T-helper 22 cell (primary cell): ENCODE measurements at places on chromosomes 13 and 19.
A peak's percentile ranks its signal among the peaks of the same experiment; 100 is the strongest.

- DNase-seq = no peak
These were observed 12.6 kb downstream of the SCEL start for GRCh38 chr13:77548095-77548494.

GRCh38 chr19:48639483-48640375, 2.5 kb upstream of the DBP start:
- DNase-seq = no peak

- no peak for DNase-seq
These were observed 805 bp downstream of the ZNF784 start for GRCh38 chr19:55623561-55623960.

DNA sequence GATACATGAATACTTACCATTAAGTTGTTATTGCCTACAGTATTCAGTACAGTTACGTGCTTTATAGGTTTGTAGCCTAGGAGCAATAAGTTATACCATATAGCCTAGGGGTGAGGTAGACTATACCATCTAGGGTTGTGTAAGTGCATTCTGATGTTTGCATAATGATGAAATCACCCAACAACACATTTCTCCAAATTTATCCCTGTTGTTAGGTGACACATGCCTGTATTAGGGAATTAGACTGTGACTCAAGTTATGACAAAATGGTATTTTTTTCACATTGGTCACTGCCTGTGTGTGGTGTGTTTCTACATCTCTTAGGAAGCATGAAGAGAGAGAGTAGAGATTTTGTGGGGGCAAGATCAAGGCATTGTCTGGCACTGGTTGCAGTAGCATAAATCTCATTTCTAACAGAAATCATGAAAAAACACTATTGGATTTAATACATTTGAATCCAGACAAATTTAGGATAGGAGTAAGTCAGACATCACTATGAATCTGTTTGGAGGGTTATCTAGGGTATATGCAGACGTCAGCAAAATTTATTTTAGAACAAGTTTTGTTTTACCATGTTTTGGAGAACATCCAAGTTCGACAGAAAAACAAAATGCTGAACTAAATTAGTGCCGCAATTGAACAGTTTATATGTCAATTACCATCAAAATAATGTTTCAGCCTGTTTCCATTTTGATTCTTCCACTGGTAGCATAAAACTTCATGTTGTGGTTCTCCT, 332.1 kb downstream of the LMO7 start:
- no peak for DNase-seq

DNA sequence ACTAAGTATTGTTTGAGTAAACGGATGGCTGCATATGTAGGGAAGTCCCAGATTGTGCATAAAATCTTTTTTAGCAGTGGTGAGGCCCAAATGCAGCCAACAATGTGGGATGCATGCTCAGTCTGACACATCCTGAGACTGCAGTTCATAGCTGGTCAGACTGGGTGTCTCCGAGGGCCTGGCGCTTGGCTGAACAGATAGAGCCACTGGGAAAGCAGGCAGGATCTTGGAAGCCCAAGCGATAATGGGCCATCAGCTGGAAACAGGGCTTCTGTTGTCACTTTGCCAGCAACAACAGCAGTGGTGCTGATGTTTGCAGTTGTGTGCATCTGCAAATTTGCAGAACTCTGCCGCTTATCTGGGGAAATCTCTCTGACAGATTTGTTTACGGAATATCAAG, 36.1 kb downstream of the MTUS2 start:
- no peak for DNase-seq

DNA sequence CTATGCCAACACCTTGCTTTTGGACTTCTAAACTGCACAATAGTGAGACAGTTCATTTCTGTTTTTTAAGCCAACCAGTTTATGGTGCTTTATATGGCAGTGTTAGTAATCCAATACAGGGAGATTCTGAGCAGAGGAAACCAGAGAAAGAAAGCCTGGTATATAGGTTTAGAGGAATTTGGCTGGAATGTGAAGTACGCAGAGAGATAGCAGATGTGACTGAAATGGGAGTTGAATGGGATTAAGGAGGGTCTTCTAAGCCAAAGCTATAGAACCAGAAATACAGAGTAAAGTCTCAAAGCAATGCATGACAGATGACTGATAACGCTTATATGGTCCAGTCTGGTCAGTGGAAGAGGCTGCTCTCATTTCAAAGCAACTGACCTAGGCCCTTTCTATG, 453.7 kb downstream of the GPC6 start:
- DNase-seq = no peak

DNA sequence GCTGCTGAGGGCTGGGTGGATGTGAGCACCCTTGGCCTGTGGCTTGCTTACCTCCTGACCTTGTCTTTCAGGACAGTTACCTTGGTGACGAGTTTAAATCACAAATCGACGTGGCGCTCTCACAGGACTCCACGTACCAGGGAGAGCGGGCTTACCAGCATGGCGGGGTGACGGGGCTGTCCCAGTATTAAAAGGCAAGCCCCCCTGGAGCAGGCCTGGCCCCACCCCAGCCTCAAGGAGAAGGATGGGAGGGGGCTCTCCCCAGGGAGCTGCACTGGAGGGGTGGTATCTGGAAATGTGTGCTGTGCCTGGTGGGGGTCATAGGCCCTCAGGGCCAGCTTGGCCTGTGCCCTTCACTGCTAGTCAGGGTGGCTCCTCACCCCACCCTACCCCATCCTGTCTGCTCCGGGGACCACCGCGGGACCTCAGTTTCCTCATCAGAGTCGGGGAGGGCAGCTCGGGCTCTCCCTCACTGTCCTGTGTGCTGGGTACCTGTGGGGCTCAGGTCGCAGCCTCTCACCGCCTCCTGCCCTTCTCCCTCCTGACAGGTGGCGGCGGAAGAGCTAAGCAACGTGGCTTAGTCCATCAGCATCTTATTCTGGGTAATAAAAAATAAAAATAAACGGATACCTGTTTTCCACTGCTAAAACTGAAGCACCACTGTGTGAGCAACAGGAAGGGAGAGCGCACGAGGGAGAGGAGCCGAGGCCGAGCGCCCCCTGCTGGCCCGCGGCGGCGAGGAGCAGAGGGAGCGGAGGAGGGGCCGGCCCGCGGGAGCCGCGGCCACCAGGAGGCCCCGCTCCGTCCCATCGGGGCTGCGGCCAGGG, 29.8 kb downstream of the CERS1 start:
- no peak for DNase-seq

- DNase-seq = no peak
These were observed 264.5 kb downstream of the KCTD12 start for GRCh38 chr13:76621705-76622104.

DNA sequence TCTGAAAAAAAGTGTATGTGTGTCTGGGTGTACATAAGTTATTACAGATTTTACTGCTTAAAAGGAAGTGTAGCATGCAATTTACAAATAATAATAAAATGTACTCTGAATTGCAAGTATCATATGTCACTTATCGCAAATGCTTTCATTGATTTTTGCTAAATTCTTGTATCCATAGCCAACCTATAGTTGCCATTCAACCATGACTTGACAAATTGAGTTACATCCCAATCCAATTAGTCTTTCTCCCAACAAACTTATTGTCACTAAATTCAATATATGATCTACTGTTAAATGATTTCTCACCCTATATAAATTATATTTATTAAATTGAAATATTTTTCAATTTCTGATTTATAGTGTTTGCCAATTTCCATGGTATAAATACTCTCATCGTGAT, 17.3 kb upstream of the SUPT20H start:
- DNase-seq = no peak

- DNase-seq = no peak
These were observed 31.4 kb downstream of the CERS4 start for GRCh38 chr19:8240274-8241229.

DNA sequence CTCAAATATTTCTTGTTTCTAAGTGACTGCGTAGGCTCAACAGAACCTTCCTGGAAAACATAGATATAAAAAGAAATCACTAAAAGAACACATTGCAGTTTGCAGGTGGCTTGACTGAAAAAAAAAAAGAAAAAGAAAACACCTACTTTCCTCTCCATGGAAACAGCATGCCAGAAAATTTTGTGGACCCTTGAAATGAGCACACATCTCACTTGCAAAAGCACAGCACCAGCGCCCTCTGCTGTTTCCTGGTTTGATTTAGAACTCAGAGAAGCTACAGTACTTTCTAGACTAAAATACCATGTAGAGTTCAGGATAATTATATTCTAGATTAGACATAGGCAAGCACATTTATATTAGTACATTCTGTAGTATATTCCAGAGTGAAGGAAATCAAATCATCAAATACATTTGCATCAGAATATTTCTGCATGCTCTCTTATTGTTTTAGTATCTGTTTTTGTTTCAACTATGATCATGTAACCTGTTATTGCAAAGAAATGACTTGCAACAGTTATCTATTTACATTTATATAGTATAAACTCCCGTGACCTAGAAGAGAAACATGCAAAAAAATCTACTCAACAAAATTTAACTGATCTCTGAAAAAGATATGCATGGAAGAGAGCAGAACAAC, 22.3 kb upstream of the XPO4 start:
- DNase-seq = peak; percentile 40

DNA sequence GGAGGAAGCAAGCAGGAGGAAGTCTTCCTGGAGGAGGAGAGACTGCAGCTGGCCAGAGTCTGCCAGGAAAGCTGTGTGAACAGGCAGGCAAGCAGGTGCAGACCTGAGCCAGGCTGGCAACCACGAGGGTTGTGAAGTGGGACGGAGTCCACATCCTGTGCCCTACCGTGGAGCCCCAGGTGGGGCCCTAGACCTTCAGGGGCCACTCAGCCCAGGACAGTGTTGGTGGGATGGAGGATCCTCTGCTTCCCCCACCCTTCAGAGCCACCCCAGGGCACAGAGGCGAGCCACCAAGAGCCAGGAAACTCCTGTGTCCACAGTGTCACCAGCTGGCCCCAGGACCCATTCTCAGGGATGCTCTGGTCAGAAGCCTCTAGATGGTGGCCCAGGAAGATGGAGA, 8.4 kb upstream of the VSTM2B start:
- no peak for DNase-seq

DNA sequence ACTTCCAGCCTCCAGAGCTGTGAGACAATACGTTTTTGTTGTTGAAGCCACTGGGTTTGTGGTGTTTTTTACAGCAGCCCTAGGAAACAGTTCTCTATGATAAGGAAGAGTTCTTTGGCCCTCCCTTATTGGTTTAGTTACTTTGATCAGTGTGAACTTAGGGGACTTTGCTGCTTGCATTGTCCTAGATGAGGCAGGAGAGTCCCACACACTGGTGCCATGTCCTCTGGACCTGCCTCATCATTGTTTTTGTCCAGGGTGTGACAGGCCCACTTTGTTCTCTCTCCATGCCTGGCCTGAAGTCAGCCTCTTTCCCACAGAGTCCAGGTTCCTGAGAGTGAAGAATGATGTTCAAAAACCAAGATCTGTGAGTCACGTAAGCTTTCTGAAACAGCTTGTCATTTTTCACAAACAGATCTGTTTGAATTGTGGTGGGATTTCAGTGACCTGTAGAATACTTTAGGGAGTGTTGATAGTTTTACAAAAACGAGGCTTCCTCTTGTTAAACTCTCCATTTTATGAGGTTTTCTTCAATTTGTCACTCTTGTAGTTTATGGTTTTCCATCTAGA, 63.8 kb downstream of the ING1 start:
- DNase-seq = no peak

DNA sequence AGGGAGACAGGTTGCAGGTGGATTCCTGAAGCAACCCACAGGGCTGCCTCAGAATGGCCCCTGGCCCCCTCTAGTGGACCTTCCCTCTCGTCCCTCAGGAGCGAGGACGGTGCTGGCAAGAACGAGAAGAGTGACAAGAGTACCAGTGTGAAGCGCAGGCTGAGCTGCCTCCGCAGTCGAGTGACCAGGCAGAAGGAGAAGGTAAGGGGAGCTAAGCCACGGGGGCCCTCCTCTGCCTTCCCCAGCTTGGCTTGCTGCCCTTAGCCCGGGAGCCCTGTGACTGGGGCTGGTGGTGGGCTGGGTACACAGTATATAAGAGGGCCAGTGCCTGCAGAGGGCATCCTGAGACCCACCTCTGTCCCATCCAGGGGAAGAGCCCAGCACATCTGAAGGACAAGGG, 34.0 kb downstream of the ARHGEF18 start:
- DNase-seq = no peak

DNA sequence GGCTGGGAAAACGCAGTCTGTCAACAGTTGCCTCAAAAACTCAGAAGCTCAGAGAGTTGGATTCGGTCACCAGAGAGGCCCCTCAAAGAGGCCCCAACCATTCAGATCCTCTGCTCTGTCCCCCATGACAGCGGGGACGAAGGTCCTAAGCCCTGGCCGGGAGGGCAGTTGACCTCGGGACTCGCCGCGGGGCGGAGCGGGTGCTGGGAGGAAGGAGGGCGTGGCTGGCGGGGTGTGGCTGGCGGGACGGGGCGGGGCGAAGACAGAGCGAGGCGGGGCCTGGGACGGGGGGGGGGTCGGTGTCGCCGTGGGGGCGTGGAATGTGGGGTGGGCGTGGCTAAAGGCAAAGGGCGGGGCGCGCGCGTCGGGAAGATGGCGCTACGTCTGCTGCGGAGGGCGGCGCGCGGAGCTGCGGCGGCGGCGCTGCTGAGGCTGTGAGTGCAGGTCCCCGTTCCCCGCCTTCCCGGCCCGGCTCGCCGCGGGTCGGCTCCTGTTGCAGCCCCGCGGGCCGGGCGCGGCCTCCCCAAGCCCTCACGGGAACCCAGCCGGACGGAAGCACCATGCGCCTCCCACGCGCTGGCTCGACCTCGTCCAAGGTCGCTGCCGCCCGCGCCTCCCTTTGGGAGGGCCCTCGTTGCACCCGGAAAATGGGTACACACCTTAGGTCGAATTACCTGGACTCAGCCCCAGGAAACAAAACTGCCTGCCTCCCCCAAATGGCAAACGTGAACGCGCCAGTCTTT, 105.2 kb downstream of the TM9SF2 start:
- DNase-seq = peak; percentile 81

DNA sequence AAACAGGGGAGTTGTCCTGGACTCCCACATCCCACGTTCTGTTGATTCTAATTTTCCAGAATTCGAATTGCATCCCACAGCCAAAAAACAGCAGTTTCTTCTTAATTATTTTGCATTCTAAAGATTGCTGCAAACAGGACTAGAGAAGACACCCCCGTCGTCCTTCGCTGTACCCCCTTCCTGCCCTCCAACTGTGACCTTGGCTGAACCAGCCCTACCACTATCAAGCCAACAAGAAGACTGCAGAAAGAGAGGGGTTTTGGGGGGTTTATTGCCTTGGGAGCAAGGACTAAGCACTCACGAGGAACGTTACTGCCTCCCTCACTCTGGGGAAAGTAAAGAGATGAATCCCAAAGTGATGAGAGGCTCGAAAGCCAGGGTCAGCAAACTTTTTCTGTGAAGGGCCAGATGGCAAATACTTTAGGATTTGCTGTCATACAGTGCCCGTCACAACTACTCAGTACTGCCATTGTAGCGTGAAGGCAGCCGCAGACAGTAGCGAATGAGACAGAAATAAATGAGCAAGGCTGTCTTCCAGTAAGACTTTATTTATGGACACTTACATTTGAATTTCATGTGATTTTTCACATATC, 32.5 kb upstream of the KATNAL1 start:
- no peak for DNase-seq

GRCh38 chr13:95254339-95254738, 46.9 kb downstream of the ABCC4 start:
- DNase-seq = no peak

- no peak for DNase-seq
These were observed 2.8 kb downstream of the KCTD15 start for GRCh38 chr19:33799476-33799875.

- DNase-seq = no peak
These were observed 2320.0 kb downstream of the PCDH9 start for GRCh38 chr13:64910096-64910495.
